Epithelial cell of proximal tubule (primary cell): ENCODE measurements at places on chromosomes 7 and 10. TPM values are rescaled to one million over a fixed set of nuclear protein-coding genes. Genes with fewer than 3 reads are reported as not detected.

Gene ANKRD2
- 3.3 and 6.8 TPM in 2 replicates for total RNA-seq

Gene PHF14
- total RNA-seq, result 16.7 and 23.2 TPM in 2 replicates

Gene ZKSCAN1
- 7.6 and 10.6 TPM in 2 replicates for total RNA-seq

Gene RPEL1
- 0.06 and 0.07 TPM in 2 replicates for total RNA-seq

Gene FRAT1
- 1.1 and 1.2 TPM in 2 replicates for total RNA-seq

Gene ANKRD30A
- total RNA-seq, result not detected in 2 replicates

Gene ERVW-1
- not detected in 2 replicates for total RNA-seq

Gene NFKB2
- 73.9 and 84.9 TPM in 2 replicates for total RNA-seq

Gene MYH16
- total RNA-seq, result 1.0 and 1.4 TPM in 2 replicates

Gene MGAM2
- total RNA-seq, result not detected in 2 replicates

Gene ZNF3
- 16.6 and 20.3 TPM in 2 replicates for total RNA-seq

Gene GNGT1
- not detected in 2 replicates for total RNA-seq

Gene UCMA
- not detected in 2 replicates for total RNA-seq

Gene C10orf62
- 0.12 TPM in 1 of 2 replicates, not detected in the other for total RNA-seq

Gene OR2A42
- total RNA-seq, result not detected in 2 replicates

Gene CPA2
- total RNA-seq, result 0.14 TPM in 1 of 2 replicates, not detected in the other

Gene NUTM2E
- 0.22 TPM in 1 of 2 replicates, not detected in the other for total RNA-seq

Gene AOAH
- total RNA-seq, result 0.51 and 1.2 TPM in 2 replicates

Gene EFCAB10
- 0.07 TPM in 1 of 2 replicates, not detected in the other for total RNA-seq

Gene EVX1
- total RNA-seq, result not detected in 2 replicates

Gene PAX2
- total RNA-seq, result 7.5 and 20.2 TPM in 2 replicates

Gene GATA3
- 3.2 and 3.7 TPM in 2 replicates for total RNA-seq

Gene SP4
- total RNA-seq, result 3.3 and 4.6 TPM in 2 replicates

Gene RAPGEF5
- 2.3 and 8.3 TPM in 2 replicates for total RNA-seq

Gene ASZ1
- total RNA-seq, result not detected in 2 replicates

Gene SHH
- 1.7 and 4.4 TPM in 2 replicates for total RNA-seq

Gene SPDYE1
- total RNA-seq, result not detected in 2 replicates

Gene HTR7
- total RNA-seq, result 0.06 and 1.2 TPM in 2 replicates

Gene AKR1D1
- not detected in 2 replicates for total RNA-seq

Gene CYP2C19
- not detected in 2 replicates for total RNA-seq
